Left colon (tissue), 2 donors: ENCODE measurements at places on chromosomes 7 and 10.

GRCh38 chr7:112122798-112123197, 83.4 kb downstream of the DOCK4 start:
- DNase-seq = no peak

DNA sequence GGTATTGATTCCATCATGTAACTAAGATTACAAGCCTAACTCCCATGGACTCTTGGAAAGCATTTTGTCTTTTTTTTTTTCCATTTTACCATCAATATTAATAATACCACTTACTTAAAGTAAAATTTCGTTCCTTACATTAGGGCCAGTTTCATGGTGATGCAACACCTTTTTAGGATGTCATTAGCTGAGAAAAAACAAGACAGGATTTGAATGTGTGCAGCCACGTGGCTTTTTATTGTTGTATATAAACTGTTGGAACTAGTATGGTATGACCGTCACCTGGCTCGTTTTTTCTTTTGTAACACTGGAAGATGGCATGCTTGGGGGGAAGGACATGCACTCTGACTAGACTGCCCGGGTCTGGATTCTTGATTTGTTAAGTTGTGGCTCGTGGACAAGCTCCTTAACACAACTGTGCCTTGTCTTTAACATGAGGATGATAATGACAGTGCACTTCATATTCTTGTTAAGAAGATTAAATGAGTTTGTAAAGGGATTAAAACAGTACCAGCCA, 42.1 kb downstream of the ARHGAP21 start:
- DNase-seq = no peak

DNA sequence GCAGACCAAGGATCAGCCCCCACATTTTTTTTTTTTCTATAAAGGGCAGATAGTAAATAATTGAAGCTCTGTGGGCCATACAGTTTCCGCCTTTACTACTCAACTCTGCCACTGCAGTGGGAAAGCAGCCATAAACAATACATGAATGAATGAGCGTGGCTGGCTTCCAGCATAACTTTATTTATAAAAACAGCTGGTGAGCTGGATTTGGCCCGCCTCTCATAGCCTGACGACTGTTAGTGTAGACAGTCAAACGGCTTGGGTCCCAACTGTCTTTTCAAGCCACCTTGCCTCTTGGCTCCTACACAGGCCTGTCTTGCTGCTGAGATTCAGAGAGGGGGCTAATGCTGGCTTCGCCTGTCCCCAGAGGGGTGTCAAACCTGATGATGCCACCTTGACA, 169.8 kb upstream of the GPR26 start:
- peak; percentile 8 for DNase-seq

DNA sequence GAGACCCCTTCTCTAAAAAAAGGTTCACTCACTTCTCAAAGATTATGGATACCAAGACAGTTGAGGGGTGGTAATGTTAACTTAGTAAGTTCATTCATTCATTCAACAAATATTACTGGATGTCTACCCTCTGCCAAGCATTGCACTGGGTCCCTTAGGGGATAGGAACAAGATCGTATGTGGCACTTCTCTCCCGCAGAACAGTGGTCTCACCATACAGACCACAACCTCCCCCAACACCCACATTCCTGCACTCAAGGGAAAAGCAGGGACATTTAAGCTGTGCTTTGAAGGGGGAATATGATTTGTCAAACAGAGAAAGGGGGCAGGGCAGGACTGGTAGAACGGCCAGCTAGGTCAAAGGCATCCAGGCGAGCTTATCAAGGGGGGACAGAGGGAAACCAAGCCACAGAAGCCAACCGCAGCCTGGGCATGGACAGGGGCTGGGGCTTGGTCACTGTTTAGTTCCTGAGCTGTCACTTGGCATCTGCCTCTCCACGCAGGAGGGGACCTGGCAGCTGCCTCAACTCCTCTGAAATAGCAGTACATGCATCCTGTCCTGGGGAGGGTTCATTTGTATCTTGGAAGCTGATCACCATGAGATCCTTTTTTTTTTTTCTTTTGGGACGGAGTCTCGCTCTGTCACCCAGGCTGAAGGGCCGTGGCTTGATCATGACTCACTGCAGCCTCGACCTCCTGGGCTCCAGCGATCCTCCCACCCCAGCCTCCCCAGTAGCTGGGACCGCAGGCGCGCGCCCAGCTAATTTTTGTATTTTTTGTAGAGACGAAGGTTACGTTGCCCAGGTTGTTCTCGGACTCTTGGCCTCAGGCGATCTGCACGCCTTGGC, 949 bp upstream of the CLIP2 start:
- DNase-seq = peak; percentile 48

DNA sequence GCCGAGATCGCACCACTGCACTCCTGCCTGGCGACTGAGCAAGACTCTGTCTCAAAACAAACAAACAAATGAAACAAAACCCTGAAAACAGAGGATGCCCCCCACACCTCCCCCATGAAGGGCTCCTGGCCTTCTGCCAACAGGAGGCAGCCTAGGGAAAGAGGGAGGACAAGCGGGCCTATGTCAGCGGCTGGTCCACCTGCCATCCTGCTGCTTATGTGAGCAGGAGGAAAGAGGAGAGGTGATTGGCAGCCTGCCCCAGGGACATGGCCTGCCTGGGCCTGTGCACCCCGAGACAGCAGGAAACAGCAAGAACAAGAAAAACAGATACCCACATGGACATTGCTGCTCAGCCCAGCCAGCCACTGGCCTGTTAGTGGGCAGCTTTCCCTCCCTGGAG, 9.1 kb upstream of the ZNF316 start:
- no peak for DNase-seq

- DNase-seq = no peak
Measured at GRCh38 chr10:125482108-125482507, 200.9 kb downstream of the TEX36 start.

DNA sequence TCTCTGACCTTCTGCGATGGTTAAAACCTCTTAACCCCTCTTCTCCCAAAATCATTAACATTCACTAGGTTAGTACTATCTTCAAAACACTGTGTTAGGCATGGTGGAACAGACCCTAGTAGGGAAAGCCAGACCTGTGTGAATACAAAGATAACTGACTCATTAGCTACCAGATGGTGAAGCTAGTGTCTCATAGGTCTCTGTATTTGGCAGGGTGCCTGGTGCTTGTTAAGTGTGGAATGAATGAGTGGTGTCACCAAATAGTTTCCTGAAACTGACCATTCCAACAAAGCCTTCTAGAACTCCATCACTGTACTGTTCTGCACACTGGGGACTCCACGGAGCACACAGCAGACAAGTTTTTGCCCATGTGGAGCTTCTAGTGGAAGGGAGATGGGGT, 27.7 kb upstream of the TM9SF3 start:
- DNase-seq = peak; percentile 62

DNA sequence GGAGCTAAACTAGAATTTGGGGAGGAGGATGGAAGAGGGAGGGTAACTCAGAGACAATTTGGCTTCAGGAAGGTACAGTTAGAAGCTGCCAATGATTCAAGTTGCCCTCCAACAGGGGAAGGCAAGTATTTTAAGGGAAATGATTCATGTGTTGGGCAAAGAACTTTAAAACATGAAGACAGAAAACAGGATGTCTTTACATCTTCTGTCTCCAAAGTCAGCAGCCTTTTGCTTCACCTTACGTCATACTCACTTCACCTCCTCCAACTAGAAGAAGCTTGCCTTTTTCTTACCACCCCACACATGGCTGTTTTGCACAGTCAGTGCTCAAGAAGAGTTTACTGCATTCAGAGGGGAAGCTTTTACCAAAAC, 36.1 kb downstream of the PPP1R3C start:
- DNase-seq = no peak

DNA sequence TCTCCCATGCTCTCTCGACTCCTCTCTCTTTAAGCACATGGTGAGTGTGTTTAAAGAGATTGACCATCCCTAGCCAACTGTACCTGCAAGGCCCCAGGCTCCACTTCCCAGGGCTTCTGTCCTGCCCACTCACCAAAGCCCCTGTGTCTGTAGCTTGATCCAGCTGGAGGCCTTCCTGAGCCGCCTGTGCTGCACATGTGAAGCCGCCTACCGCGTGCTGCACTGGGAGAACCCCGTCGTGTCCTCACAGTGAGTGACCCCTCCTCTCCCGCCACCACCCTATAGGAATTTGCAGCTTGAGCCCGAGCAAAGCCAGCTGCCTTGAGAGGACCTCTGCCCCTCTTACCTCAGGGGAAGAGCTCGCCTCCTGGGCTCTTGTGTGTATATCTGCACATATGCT, 11.2 kb downstream of the ZFYVE27 start:
- no peak for DNase-seq

- DNase-seq = peak; percentile 97
Measured at GRCh38 chr7:100429637-100430492, at the start of gene MEPCE. TSS of gene MEPCE (plus strand) at chr7:100429831. CDS start at chr7:100430019, 188 bp downstream.
